ENCODE measurements at places on chromosomes 6 and 20.

DNA sequence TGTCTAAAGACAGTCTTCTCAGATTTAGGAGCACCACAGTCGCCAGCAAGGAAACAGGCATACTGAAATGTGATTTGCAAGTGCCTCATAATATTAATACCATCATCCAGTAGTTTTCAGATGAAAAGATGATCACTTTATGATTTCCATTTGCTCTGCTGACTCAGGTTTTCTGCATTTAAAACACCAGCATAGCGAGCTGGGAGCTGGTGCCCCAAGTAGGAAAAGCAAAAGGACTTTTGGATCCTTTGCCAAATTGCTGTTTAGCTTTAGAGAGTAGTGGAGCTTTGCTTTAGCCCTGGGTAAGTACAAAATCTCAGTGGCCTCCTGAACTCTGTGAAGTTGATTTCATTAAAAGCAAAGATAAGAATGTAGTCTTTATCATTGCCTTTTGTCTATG is 78.5 kb downstream of the JAG1 start:
- DNase-seq, result no peak

DNA sequence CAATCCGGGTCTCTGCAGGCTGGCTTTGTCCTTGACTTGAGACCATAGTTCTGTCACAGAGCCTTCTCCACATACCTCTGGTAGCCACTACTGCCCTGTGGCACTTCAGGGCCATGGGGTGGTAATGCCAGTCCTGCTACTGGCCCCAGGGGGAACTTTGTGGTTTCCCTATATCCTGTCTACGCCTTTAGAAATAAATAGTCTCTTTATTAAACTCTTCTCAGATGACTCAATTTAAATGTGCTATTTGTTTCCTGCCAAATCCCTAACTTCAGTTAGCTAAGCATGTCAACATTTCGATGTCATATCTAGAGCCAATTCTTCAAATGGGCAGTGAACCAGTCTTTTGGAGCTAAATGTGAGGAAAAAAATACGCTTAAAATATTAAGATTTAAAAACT is 60.1 kb downstream of the SEL1L2 start:
- peak; percentile 28 for DNase-seq

- DNase-seq, result peak; percentile 80
These were observed 6.7 kb downstream of the RWDD2A start for GRCh38 chr6:83199863-83200225.

DNA sequence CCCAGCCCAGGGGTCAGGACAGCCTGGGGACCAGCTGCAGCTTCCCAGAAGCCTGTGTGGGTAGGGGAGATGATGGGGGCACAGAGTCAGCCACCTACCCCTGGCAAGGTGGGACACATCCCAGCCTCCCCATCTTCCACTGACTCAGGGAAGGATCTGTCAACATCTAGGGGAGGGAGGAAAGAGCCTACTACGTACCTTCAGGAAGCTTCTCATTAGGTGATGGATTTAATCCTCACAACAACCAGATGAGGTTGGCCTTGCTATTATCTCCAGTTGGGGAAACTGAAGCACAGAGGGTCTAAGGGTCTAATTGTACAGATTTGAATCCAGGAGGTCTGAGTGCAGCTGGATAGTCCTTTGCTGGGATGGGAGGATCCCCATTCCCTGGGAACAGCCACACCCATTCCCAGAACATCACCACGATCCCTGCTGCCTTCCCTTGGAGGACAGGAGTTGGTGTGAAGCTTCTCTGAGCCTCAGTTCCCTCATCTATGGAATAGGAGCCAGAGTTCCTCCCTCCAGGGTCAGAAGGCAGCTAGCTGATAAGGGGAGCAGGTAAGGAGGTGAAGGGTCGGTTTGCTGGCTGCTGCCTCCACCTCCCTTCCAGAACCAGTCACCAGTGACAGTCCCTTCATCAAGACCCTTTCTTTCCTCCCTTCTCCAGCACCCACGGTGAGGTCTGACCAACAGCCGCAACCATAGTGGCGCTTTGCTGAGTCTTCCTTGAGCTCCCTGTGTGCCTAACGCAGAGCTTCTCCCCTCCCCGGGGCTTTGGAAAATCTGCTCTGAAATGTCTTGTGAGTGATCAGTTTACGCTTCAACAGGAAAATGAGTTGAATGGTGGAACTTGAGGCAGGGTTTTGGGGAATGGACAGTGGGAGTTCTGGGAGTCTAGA is 56.8 kb downstream of the CEBPB start:
- DNase-seq, result no peak

GRCh38 chr6:29200767-29201662 is 30.3 kb downstream of the OR2J2 start:
- DNase-seq, result no peak

DNA sequence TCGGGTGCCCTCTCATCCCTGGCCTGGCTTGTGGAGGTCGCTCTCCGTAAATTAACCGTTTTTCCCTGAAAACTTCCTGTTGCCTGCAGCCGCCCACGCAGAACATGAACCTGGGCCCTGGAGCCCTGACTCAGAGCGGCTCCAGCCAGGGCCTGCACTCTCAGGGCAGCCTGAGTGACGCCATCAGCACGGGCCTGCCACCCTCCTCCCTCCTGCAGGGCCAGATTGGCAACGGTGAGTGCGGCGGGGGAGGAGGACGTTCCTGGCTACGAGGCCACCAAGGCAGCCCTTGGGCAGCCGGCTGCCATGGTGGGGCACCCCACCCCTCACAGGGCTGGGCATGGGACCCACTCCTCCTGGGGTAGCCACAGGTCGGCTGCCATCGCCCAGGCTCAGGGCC is 17.8 kb downstream of the SS18L1 start:
- DNase-seq, result peak; percentile 24
